Upper lobe of right lung (tissue), 1 donor: ENCODE measurements at places on chromosomes 16 and 17. TPM values are rescaled to one million over a fixed set of nuclear protein-coding genes. Genes with fewer than 3 reads are reported as not detected.

Gene SEC14L1
- 144 TPM for total RNA-seq

DNA sequence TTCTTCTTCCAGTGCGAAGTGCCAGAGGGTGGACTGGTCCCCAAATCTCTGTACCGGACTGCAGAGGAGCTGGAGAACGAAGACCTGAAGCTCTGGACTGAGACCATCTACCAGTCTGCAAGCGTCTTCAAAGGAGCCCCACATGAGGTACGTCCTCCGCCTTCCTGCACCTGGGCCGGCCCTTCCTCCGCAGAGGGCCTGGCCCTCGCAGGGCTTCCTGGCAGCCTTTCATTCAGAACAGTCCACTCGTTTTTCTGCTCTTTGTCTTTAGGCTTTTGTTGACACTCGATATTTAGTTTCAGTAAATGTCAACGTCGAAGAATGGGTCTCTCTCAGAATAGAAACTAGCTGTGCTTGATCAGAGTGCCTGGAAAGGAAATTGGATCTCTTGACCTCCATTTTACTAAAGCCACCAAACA is 68.6 kb downstream of the SEC14L1 start:
- H3K27me3 ChIP-seq, result no peaks in the 10 kb centered on the region
- DNase-seq, result peak; percentile 27
- no peak overlapping the region for H3K4me3 ChIP-seq

Gene GRN
- total RNA-seq, result 722 TPM

Gene ZFP3
- 6.7 TPM for total RNA-seq

DNA sequence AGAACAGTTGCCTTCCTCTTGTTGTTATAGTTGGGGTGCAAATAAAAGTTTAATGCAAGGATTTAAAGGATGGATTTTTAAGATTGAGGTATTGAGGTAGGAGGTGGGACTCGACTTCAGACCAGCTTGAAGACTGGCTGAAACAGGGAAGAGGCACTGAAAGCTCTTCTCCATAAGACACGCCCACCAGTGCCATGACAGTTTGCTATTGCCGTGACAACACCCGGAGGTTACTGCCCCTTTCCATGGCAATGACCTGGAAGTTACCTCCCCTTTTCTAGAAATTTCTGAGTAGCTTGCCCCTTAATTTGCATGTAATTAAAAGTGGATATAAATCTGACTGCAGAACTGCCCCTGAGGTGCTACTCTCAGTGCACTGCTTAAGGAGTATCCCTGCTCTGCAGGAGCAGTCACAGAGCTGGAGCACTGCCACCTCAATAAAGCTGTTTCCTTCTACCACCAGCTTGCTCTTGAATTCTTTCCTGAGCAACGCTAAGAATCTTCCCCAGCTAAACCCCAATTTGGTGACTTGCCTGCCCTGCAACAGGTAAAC is 122.6 kb downstream of the SHISA6 start:
- H3K27me3 ChIP-seq, result no peaks in the 10 kb centered on the region
- H3K4me3 ChIP-seq, result no peak overlapping the region
- no peak for DNase-seq

GRCh38 chr17:33334703-33335102 is 41.6 kb upstream of the ASIC2 start:
- H3K36me3 ChIP-seq, result no peaks in the 10 kb centered on the region
- peaks cover 15% of the 10 kb centered on the region for H3K27me3 ChIP-seq
- DNase-seq, result no peak
- H3K27ac ChIP-seq, result no peak overlapping the region
- no peaks in the 10 kb centered on the region for H3K4me1 ChIP-seq

- no peak for DNase-seq
- H3K27me3 ChIP-seq, result no peaks in the 10 kb centered on the region
- no peaks in the 10 kb centered on the region for H3K4me1 ChIP-seq
- no peak overlapping the region for H3K27ac ChIP-seq
- H3K36me3 ChIP-seq, result no peaks in the 10 kb centered on the region
These were observed 166.5 kb upstream of the SALL1 start for GRCh38 chr16:51317575-51317974.

Gene SLC16A13
- total RNA-seq, result 10.1 TPM

GRCh38 chr17:32659419-32659842 is 172.6 kb downstream of the CDK5R1 start:
- DNase-seq, result peak; percentile 70
- H3K27me3 ChIP-seq, result no peaks in the 10 kb centered on the region
- H3K4me1 ChIP-seq, result no peaks in the 10 kb centered on the region

Gene NOS2
- 0.55 TPM for total RNA-seq

- H3K4me3 ChIP-seq, result peak overlapping the region; percentile 65
- no peaks in the 10 kb centered on the region for H3K36me3 ChIP-seq
- peak; percentile 77 for DNase-seq
- peak overlapping the region; percentile 82 for H3K27ac ChIP-seq
- H3K27me3 ChIP-seq, result no peaks in the 10 kb centered on the region
- H3K4me1 ChIP-seq, result peaks cover 68% of the 10 kb centered on the region
These were observed 311.4 kb downstream of the SEC14L1 start for GRCh38 chr17:77451894-77452852.

Gene BLTP2
- 145 TPM for total RNA-seq

DNA sequence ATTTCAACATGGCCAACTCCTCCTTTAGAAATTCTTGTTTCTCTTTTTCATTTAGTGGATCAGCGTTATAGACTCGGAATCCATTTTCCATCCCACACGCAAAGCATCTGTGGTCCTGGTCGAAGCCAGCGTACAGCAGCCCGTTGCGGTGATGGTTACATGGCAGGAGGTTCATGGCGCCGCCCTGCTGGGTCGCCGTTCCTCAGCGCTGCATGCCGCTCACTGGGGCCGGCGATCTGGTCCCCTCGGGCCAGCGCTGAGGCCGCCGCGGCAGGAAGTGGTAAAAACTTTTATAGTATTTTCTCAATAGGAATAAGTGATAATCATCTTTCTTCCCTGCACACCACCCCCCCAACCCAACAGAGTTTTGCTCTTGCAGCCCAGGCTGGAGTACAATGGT is 29.9 kb upstream of the RHOT1 start:
- no peaks in the 10 kb centered on the region for H3K4me1 ChIP-seq
- no peaks in the 10 kb centered on the region for H3K27me3 ChIP-seq
- no peak for DNase-seq
- H3K27ac ChIP-seq, result no peak overlapping the region
- no peak overlapping the region for H3K4me3 ChIP-seq

Gene SLC35B1
- 48.1 TPM for total RNA-seq

DNA sequence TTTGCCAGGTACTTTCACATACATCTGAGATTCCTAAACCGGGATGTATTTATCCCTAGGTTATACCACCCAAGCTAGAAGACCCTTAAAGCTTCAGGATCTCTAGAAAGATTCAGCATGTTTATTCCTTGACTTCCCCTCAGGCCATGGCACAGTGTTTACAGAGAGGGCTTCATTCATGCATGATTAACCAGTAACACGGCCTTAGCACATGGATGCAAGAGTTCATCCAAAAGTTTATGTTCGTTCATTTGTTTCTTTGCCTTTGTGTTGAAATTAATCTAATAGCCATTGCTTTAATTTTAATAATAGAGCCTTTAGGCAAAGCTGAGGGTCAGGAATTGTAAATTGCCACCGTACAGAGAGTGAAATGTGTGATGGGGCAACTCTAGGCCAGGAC is 13.8 kb downstream of the PCTP start:
- H3K36me3 ChIP-seq, result peaks cover 11% of the 10 kb centered on the region
- peaks cover 8% of the 10 kb centered on the region for H3K4me1 ChIP-seq
- H3K27me3 ChIP-seq, result no peaks in the 10 kb centered on the region
- no peak for DNase-seq
- H3K4me3 ChIP-seq, result no peak overlapping the region

GRCh38 chr17:8728251-8728938 is 16.2 kb downstream of the CCDC42 start:
- H3K27me3 ChIP-seq, result no peaks in the 10 kb centered on the region
- H3K36me3 ChIP-seq, result no peaks in the 10 kb centered on the region
- no peak for DNase-seq
- H3K4me3 ChIP-seq, result no peak overlapping the region

DNA sequence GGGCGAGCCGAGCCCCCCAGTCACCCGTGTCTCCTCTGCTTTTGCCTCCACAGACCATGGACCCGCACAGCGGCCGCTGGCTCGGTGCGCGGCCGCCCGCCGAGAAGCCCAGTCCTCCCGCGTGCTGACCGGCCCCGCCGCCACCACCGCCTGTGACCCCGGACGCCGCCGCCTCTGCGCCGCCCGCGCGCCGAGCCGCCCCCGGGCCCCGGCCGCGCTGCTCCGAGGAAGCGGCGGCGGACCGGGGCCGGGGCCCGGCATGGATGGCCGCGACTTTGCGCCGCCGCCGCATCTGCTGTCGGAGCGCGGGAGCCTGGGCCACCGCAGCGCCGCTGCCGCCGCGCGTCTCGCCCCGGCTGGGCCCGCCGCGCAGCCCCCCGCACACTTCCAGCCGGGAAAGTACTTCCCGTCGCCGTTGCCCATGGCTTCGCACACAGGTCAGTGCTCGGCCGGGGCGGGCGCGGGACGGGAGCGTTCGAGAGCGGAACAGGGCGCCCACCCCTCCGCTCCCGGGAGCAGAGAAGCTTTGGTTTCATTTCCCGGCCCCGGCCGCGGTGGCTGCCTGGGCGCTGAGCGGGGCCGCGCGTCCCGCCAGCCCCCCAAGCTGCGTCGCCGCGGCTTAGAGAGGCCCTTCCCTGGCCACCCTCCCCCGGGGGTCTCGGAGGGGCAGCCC is 4.4 kb downstream of the BAHCC1 start:
- H3K27me3 ChIP-seq, result no peaks in the 10 kb centered on the region
- no peak for DNase-seq
- peak overlapping the region; percentile 97 for H3K27ac ChIP-seq
- H3K4me1 ChIP-seq, result peaks cover 40% of the 10 kb centered on the region
- H3K4me3 ChIP-seq, result peak overlapping the region; percentile 74

DNA sequence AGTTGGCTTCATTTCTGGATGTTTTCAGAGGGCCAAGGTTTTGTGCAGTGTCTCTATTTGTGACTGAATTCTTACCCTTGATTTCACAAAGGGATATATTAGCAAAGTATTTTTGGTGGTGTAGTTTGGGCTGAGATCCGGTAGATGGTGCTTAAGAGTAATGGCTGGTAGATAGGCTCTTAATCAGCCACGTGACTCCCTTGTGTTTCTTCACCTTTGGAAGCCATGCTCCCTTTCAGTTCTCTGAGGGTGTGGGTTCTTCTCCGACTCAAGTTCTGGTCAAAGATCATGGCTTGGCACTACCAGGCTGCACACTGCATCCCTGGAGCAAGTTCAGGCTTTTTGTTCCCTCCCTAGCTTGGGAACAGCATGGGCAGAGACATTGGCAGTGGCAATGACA is 887.3 kb downstream of the CDH8 start:
- no peak overlapping the region for H3K4me3 ChIP-seq
- no peak for DNase-seq
- H3K36me3 ChIP-seq, result no peaks in the 10 kb centered on the region
- no peak overlapping the region for H3K27ac ChIP-seq

GRCh38 chr17:55324296-55324978 is 59.7 kb downstream of the HLF start:
- no peak overlapping the region for H3K27ac ChIP-seq
- H3K27me3 ChIP-seq, result no peaks in the 10 kb centered on the region
- no peak for DNase-seq
- no peak overlapping the region for H3K4me3 ChIP-seq
- H3K36me3 ChIP-seq, result peaks cover 8% of the 10 kb centered on the region

GRCh38 chr16:16988963-16989362 is 481.8 kb downstream of the XYLT1 start:
- no peak overlapping the region for H3K27ac ChIP-seq
- H3K36me3 ChIP-seq, result no peaks in the 10 kb centered on the region
- no peaks in the 10 kb centered on the region for H3K27me3 ChIP-seq
- H3K4me3 ChIP-seq, result no peak overlapping the region
- no peak for DNase-seq
- no peaks in the 10 kb centered on the region for H3K4me1 ChIP-seq

GRCh38 chr16:83031524-83031923 is 404.8 kb downstream of the CDH13 start:
- no peak for DNase-seq
- no peak overlapping the region for H3K27ac ChIP-seq
- H3K27me3 ChIP-seq, result no peaks in the 10 kb centered on the region
- H3K4me3 ChIP-seq, result no peak overlapping the region

Gene NXPH3
- total RNA-seq, result 6.3 TPM

- peak overlapping the region; percentile 98 for H3K27ac ChIP-seq
- no peak overlapping the region for H3K4me3 ChIP-seq
- H3K4me1 ChIP-seq, result peaks cover 65% of the 10 kb centered on the region
- no peaks in the 10 kb centered on the region for H3K27me3 ChIP-seq
- H3K36me3 ChIP-seq, result no peaks in the 10 kb centered on the region
These were observed 3.4 kb downstream of the LYRM1 start for GRCh38 chr16:20903899-20904506.

Gene DNASE1L2
- 0.78 TPM for total RNA-seq

DNA sequence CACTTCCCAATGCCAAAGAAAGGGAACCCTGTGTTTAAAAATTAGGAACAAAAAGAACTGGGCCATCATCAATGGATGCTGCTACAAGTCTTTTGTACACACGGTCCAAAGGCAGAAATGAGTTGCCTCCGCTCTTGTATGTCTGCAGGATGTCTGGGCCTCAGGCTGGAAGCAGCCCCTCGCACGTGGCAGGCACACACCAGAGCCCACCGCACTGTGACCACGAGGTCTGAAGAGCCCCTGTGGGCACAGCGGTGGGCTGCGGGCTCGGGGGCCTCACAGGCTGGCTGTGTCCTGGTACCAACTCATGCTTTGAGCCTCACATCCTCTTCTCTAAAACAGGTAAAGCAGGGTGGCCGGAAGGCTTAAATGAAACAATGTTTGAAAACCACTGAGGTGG is 309.3 kb downstream of the C16orf95 start:
- no peak overlapping the region for H3K4me3 ChIP-seq
- H3K36me3 ChIP-seq, result no peaks in the 10 kb centered on the region
- DNase-seq, result no peak
- H3K27me3 ChIP-seq, result peaks cover 8% of the 10 kb centered on the region

Gene SBK1
- total RNA-seq, result 1.9 TPM

Gene LDHD
- 10.7 TPM for total RNA-seq

DNA sequence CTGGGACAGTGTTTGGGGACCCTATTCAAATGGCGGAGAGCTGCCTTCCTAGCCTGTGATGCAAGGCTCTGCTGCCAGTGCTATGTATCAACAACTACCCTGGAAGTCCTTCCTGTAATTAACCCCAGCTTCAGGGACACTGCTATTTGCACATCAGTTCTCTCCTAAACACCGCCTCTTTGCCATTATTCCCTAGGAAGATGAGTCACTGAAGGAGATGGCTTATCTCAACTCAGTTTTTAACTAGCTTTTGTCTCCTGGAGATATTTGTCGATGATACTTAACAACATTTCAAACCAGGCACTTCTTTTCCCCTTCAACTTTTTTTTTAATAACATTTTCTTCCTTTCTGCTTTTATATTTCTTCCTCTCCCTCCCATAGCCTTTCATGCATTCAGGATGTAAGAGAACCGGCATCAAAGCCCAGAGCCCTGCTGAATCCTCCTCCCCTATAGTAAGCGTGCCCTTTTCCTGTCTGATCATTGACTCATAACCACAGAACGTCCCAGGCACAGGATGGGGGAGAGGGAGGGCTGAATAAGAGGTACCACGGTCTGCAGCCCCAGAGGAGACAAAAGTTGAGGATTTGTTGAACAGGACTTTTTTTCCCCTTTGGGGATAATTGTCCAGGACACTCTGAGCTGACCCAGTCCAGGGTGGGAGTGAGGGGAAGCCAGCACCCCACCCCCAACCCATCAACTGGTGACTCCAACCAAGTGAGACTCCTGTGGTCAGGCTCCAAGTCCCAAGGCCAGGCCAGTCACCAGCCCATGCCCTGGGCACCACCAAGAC is 387.8 kb upstream of the SALL1 start:
- H3K36me3 ChIP-seq, result no peaks in the 10 kb centered on the region
- no peaks in the 10 kb centered on the region for H3K27me3 ChIP-seq
- DNase-seq, result no peak
- H3K4me3 ChIP-seq, result no peak overlapping the region
- H3K27ac ChIP-seq, result no peak overlapping the region
- H3K4me1 ChIP-seq, result no peaks in the 10 kb centered on the region

GRCh38 chr16:73976644-73977043 is 320.0 kb upstream of the PSMD7 start:
- no peaks in the 10 kb centered on the region for H3K4me1 ChIP-seq
- H3K4me3 ChIP-seq, result no peak overlapping the region
- DNase-seq, result no peak
- no peaks in the 10 kb centered on the region for H3K36me3 ChIP-seq
